ENCODE measurements at places on chromosomes 7 and 10.

DNA sequence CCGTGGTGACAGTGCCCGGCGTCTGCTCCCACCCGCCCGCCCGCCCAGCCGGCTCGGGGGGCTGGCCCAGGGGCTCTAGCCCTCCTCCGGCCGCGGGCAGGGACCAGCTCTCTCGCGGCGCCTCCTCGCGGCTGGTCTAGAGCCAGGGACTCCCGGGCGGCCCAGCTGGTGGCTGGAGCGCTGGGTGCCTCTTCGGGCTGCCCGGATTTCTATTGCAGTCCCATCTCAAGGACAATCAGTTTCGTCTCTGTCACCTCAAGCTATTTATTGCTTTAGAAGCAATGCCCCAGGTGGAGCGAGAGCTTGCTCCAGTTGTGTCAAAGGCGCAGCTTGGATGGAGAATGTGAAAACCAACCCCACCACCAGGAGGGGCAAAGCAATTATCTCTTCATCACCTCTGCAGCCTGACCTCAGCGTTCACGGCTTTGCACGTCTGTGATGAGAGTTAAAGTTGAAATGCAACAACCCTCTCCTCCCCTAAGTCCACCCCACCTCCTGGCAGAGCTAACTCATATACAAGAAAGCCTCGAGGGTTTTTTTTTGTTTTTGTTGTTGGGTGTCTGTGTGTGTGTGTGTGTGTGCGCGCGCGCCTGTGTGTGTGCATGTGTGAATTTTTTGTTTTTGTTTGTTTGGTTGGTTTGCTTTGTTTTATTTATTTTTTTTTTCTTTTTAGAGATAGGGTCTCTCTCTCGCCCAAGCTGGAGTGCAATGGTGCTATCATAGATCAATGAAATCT, at the start of gene ITGA8:
Gene ITGA8 (minus strand): TSS at position 24 of the 736 bp plus-strand sequence. CDS start 151 bp downstream, outside the sequence.
- no peak for DNase-seq

GRCh38 chr7:131109759-131110296, 217.8 kb upstream of the MKLN1 start:
- peak; percentile 93 for DNase-seq

DNA sequence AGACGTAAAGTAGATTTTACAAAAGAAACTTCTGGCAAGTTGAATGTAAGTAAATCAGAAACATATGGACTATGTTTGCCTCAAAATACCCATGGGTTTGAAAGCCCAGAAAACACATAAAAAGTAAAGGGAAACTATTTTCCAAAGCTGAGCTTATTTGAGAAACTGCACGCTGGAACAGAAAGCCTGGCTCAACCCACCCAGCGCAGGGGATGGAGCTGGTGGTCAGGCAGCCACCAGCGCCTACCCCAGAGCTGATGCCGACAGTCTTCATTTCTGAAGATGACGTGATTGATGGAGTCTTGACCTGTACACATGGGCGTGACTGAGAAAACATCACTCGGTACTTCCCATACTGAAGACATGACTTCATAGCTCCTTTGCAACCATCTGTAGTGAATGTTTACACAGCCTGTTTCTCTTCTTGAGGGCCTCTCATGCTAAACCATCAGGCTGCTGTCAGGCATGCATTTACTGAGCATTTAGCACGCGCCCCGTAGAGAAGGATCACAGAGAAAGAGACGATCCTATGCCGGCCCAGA, 232.6 kb upstream of the AUTS2 start:
- DNase-seq = no peak

GRCh38 chr7:7428806-7429205, 106.9 kb downstream of the COL28A1 start:
- DNase-seq = no peak

DNA sequence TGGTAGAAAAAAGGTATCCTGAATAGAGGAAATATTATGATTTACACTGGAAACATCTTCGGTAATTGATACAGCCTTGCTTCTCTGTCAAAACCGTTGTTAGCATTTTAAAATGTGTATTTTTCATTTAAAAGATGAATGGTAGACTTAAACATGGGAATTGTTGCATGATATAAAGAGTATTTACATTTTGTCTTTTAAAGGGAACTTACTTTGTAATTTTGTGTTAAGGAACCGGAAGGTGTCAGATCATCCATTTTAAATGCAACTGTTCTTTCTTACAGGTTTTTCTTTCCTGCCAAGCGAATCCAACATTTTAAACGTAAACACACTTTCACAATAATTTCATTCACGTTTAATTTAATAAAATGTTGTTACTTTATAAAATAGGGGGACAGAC, 1.8 kb upstream of the IGF2BP3 start:
- DNase-seq = no peak

DNA sequence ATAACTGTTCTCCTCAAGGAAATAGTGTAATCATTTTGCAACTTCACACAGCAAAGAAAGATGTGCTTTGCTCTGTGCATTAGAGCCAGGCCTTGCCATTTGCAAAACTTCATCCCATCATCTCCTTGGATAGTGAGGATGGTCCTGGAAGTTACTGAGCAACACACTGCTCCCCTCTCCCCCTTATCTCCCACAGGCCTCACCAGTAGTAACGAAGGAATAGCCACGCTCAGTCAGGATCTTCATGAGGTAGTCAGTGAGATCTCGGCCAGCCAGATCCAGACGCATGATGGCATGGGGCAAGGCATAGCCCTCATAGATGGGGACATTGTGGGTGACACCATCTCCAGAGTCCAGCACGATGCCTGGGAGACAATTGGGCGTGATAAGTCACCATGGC, 11.5 kb downstream of the ACTA2 start:
- no peak for DNase-seq

DNA sequence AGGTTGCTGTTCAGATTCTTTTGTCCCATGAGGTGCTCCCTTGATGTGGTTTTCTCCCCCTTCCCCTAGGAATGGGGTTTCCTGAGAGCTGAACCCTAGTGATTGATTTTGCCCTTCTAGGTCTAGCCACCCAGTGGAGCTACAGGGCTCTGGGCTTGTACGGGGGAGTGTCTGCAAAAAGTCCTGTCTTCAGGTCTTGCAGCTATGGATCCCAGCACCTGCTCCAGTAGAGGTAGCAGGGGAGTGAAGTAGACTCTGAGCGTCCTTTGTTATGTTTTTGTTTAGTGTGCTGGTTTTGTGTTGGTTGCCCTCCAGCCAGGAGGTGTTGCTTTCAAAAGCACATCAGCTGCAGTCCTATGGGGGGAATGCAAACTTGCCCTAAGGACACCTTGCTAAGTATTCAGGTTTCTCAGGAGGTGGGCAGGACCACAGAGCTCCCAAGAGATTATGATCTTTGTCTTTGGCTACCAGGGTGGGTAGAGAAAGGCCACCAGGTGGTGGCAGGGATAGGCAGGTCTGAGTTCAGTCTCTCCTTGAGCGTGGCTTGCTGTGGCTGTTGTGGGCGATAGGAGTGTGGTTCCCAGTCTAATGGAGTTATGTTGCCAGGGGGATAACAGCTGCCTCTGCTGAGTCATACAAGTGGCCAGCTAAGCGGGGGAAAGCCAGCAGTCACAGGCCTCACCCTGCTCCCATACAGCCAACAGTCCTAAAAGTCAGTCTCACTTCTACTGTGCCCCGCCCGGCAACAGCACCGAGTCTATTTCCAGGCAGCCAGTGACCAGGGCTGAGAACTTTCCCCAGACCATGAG, 92.4 kb upstream of the JCAD start:
- DNase-seq = no peak

DNA sequence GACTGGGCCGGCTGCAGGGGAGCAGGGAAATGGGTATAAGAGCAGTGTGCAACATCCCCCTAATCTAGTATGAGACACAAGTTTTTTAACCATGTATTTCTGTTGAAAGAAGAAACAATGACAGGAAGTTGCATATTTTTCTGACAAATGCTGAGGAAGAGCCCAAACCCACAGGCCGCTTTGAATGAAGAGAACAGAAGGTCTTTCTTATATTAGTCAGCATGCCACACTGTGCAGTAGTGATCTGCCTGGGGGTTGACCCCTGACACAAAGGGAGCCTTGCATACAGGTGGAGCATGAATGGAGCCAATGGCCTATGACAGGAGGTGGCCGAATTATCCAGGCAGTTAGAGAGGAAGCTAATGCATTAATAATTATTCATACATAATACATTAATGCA, 518.3 kb downstream of the PLXDC2 start:
- no peak for DNase-seq

- no peak for DNase-seq
These were observed 312.4 kb upstream of the NEBL start for GRCh38 chr10:21209495-21209894.

- DNase-seq = no peak
These were observed 2.1 kb upstream of the NDUFB8 start for GRCh38 chr10:100531761-100532160.

GRCh38 chr7:22696541-22697228, 30.3 kb upstream of the IL6 start:
- DNase-seq = no peak

- peak; percentile 44 for DNase-seq
These were observed 37.5 kb downstream of the AGAP4 start for GRCh38 chr10:45809837-45810236.

DNA sequence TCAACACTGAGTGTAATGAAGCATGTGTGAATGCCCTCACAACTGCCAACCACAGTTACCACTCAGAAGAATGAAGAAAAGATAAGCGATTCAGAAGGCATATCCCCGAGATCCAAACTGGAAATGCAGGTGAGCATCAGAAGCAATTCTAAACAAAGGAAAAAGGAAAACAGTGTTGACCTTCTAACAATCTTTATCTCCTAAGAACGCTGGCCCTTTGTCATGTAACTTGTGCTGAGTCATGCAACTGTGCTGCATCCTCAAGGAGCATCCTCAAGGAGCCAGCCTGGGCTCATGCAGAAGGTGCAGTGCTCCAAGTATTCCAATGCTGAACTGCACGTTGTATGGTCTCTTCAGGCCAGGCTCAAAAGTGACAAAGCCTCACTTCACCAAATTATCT, 30.6 kb downstream of the SEC61G start:
- no peak for DNase-seq

GRCh38 chr10:4656576-4657194, 169.3 kb upstream of the AKR1E2 start:
- peak; percentile 84 for DNase-seq

DNA sequence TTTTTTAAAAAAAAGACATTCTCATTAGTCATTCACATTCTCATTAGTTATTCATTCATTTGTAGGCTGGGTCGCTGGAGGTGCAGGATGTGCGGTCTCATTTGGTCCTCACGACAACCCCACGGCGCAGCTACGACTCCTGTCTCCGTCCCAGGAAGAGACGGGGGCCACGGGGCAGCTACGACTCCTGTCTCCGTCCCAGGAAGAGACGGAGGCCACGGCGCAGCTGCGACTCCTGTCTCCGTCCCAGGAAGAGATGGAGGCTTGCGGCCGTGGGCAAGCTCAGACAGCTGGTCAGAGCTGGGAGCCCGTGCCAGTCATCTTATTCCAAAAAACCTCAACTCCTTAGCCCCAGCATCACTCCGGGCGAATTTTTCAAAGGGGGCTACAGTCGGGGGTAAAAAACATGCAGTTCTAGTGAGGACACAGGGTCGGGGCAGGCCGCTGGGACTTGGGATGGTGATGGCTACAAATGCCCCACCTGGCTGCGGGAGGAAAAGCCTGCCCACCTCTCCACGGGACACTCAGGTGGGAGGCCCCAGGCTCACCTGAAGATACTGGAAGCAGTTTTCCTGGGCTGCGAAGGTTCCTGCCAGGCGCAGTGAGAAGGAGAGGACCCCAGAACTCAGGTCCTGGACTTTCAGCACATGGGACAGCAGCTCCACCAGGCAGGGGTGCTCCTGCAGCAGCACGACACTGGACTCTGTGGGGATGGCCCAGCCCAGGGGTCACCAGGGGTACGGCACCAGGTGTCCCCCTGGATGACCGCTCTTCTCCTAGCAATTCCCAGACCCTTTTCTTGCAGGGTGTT, 8.3 kb downstream of the BRAT1 start:
- no peak for DNase-seq

DNA sequence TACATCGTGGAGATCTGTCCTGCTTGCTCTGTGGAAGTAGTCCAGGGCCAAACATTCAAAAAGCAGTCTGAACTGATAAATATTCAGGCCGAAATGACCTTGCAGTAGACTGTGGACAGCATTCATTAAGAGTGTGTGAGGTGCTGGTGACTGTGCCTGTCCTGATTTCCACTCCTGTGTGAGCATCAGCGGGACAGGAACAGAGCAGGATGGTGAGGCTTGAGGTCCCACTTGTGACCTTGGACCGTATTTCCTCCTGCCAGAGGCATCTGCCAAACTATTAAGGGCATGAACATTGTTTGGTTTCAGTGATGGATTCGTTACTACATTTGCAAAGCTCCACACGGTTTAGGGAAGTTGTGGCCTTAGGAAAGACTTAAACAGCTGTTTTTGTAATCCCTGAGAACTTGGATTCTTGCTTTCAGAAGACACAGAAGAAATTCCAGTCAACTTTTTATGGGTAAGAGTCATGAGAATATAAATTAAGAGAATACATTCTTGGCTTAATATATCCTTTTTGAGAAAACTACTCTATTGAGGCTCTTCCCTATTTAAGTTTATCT, 32.8 kb downstream of the CCNY start:
- DNase-seq = no peak

- DNase-seq = peak; percentile 68
These were observed 3.7 kb upstream of the HOXA7 start for GRCh38 chr7:27160145-27160545.

DNA sequence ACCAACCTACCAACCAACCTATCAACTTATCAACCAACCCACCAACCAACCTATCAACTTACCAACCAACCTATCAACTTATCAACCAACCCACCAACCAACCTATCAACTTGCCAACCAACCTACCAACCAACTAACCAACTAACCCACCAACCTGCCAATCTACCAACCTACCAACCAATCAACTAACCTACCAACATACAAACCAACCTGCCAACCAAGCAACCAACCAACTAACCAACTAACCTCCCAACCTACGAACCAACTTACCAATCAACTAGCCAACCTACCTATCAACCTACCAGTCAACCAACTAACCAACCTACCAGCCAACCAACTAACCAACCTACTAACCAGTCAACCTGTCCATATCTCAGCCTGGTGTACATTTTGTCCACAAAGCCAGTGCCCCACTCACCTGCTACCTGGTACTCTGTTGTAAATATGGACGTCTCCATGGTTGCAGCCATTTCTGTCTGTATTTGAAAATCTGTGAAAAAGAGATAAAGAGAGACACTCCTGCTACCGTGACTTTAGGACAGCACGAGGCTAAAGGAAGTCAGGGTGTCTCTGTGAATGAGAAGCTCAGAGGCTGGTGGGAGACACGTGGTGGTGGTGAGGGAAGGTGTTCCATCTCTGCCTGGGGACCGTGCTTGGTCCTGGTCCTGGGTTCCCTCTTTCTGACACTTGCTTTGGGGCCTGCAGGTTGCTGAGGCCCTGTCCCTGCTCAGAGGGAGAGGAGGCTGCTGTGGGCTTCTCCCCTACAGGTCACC, 41.9 kb upstream of the IL15RA start:
- no peak for DNase-seq

Data from activated CD4-positive, alpha-beta T cell treated with anti-CD3 and anti-CD28 coated beads, Interleukin-2, amount 10 ng/mL, durations not matched to agents 24 days and 14 days (primary cell).